ENCODE measurements at places on chromosomes 6 and 20.

DNA sequence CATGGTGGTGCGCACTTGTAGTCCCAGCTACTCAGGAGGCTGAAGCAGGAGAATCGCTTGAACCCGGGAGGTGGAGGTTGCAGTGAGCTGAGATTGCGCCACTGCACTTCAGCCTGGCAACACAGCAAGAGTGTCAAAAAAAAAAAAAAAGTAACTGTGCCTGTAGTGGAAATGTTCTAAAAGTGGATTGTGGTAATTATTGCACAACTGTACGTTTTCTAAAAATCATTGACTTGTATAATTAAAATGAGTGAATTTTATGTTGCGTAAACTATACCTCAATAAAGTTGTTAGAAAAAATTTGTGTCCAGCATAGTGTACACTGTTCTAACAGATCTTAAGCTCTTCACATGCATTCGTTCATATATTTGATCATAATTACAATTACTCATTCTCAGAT lies 5.5 kb downstream of the SEC23B start:
- DNase-seq, result no peak

GRCh38 chr6:150079604-150080003 lies 10.7 kb upstream of the ULBP3 start:
- no peak for DNase-seq

DNA sequence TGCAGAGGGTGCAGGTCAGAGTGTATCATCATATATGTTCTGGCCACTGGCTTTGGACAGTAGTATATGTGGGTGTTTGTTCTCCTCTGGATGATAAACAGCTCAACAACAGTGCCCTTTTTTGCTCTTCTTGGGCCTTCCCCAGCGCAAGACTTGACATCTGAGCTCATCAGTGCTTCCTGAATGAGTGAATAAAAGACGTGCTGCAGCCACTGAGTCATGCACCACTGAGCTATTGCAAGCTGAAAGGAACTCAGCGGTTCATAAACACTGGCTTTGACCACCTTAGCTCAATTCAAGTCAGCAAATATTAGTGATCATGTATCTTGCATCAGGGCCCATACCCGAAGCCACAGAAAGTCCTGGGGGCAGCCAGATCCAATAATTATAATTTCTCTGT lies 105.3 kb upstream of the KCNG1 start:
- DNase-seq, result no peak

DNA sequence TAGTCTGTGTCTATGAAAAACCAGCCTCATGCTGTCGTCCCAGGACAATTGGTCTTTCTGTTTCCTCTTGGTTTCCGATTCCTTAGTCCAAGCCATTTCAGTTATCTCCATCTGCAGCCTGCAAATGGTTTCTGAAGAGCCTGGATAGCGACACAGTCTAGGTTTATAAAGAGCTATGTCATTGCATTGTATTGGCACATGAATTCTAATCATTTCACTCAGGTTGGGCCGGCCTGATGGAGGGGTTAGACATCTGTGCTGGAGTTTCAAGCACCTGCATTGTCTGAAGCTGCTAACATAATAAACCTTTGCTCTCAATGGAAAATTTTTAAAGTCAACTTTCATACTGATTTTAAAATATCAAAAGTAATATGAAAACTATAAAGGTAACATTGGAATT lies 232.6 kb upstream of the MAP3K7 start:
- DNase-seq, result no peak

DNA sequence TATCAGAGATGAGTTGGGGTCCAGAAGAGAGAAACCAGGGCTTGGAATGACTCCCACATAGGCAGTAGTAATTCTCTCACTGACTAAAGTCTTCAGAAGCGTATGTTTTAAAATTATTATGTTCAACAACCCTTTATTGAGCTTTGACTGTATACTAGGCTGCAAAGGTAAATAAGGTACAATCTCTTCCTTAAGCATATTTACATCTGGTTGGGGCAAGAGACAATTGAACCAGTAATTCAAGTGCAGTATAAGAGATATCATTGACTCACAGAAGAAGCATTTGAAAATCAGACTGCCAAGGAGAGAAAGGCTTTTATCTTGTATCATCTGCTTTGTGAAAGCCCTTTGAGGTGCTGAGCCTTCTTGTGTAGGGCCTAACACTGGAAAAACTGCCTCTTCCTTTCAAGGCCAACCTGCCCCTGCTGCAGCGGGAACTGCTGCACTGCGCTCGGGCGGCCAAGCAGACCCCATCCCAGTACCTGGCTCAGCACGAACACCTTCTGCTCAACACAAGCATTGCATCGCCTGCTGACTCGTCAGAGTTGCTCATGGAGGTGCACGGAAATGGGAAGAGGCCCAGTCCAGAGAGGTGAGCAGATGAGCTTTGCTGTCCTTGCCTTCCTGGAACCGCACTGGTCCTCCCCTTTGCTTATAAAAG lies 39.3 kb upstream of the C20orf144 start:
- DNase-seq, result no peak

DNA sequence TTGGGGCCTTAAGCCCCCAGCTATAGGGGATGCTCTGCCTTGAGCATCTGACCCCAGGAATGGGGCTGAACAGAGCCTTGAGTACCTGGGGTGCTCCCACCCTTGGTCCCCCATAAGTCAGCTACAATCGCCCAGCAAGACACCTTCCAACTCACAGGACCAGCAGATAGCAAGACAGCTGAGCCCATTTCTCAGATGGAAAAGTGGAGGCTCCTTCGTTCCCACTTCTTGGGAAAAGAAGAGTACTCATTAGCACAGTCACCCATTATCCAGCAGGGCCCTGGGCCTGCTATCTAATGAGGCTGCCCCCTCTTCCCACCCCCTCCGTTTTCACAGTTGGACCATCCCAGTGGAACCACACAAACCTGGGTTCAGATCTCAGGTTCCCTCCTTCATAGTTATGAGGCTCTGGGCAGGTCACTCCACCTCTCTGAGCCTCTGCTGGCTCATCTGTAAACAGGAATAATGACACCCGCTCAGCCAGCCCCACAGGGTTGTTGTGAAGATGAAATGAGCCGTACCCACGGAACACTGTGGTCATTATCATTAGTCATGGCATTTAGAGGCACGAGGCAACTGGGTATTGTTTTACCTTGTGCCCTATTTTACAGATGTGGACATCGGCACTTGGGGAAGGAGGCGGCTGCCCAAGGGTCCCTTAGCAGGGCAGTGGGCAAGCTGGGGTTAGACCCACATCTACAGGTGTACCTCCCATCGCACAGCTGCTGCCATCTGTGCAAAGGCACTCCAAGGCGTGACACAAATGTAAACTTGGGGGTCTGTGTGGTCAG lies 4.5 kb downstream of the LPIN3 start:
- no peak for DNase-seq

GRCh38 chr20:39538317-39538716 lies 576.2 kb downstream of the DHX35 start:
- DNase-seq, result no peak

DNA sequence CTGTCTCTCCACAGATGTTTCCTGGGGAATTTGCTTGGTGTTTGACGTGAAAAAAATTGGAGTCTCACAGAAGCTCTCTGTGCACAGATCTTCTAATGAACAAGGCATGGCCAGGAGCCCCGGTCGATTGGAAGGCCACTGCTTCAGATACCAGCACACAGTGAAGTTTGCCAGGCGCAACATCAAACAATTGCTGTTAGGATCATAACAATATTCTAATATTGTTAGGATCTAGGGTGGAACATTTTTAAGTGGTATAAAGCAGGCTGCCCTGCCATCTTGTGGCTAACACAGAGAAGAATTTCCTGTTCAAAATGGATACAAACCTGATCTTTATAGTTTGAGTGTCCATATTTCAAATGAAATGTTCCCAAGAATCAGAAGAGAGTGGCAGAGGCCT lies 64.1 kb downstream of the C6orf118 start:
- DNase-seq, result no peak

- DNase-seq, result peak; percentile 3
These were observed 131.2 kb upstream of the CDH4 start for GRCh38 chr20:61120595-61121515.

DNA sequence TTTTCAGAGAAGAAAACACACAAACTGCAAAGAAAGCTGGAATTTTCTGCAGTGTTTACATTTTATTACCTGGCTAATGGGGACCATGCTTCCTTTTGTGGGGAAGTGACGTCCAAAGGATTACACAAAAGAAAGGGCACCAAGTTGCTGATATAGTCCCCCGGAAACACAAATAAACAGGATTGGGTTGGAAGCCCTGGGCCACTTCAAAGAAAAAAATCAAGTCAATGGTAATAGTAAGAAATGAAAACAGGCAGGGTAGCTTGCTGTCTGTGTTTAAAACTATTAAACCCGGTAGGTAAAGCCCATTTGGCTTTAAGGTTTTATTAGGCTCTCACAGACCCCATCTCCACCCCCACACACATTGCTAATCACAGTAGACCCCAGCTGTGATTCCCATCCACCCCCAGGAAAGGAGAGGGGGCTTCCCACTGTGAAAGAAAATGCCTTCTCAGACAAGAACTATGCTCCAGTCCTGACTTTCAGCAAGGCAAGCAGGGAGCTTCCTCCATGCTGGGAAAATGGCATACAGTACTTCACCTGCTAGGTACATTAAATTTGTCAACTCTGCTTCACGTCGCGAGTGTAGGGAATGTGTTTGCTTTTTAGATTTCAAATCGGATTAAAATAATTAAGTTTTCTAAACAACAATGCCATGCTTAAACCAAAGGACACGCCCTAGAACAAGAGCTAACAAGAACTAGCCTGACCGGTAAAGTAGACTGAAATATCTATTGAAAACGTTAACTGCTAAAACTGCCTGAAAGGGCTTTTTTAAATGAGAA lies 1.1 kb downstream of the PERP start:
- no peak for DNase-seq

DNA sequence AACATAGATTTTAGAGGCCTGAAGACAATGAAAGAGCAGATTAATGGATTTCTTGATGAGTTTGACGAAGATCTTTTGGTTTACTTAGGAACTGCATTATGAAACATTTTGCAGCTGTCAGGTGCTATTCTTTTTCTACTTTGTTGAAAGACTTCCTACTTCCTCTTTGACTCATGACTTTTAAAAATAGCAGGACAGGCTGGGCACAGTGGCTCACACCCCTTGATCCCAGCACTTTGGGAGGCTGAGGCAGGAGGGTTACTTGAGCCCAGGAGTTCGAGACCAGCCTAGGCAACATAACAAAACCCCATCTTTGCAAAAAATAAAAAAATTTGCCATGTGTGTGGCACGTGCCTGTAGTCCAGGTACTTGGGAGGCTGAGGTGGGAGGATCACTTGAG lies 52.0 kb downstream of the ITCH start:
- no peak for DNase-seq

- no peak for DNase-seq
These were observed 127.4 kb upstream of the PRL start for GRCh38 chr6:22424196-22424595.

GRCh38 chr6:70379473-70380013 lies 33.8 kb upstream of the FAM135A start:
- no peak for DNase-seq

DNA sequence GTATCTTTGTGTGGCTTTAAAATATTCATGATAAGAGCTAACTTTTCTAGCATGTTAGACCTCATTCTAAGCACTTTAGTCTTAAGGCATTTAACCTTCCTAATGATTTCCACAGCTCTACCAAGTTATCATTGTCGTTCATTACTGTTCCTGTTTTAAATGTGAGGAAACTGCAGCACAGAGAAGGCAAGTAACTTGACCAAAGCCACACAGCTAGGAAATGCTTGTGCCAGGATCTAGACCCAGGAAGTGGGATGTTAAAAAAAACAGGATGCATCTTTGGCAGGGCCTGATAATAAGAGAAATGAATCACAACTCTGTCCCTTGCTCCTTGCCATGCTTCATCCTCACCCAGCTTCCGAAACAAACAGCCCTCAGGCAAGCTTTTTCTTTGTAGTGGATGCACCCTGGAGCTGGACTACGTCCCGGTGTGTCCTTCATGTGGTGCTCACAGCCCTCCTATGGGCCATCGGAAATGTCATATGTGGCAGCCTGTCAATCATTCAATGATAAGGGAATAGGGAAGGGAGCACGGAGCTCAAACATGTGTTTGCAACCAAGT lies 196.9 kb upstream of the RREB1 start:
- no peak for DNase-seq

DNA sequence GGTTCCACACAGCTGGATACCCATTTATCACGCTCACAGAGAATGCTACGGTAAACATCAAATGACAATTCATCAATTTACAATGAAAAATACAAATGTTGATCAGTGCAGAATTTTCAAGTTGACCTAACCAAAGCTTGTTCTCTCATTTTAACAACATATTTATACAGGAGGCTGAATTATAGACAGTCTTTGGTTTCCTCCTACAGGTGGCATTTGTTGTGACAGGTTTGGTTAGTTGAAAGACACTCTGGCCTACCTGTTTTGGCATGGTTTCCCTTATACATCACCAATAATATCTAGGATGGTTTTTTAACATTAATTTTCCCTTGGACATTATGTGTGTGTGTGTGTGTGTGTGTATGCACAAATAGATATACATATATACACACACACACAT lies 642.5 kb upstream of the MMS22L start:
- DNase-seq, result no peak

DNA sequence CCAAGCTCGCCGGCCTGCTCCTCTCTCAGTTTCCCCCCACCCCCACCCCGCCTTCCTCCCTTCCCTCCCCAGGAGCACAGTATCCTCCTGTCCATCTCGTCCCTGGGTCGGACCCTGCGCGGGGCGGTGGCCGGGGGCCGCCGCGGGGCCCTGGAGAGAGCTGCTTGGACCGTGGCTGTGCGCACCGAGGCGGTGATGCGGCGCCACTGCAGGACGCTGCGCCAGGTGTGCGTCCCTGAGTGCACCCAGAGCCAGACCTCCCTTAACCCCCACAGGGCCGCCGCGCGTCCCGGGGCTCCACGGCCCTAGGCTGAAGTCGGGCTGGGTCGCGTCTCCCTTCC lies 2.2 kb downstream of the C20orf204 start:
- DNase-seq, result no peak

- peak; percentile 46 for DNase-seq
These were observed 2.9 kb downstream of the TNNC2 start for GRCh38 chr20:45823949-45824835.

- DNase-seq, result no peak
These were observed 45.6 kb downstream of the LYRM4 start for GRCh38 chr6:5215159-5215558.

GRCh38 chr6:21134356-21134755 lies 459.2 kb upstream of the SOX4 start:
- DNase-seq, result no peak

GRCh38 chr6:167987396-167988153 lies 9.9 kb upstream of the KIF25 start:
- DNase-seq, result no peak

GRCh38 chr20:37901654-37902503 lies 1.0 kb upstream of the VSTM2L start:
- DNase-seq, result no peak

DNA sequence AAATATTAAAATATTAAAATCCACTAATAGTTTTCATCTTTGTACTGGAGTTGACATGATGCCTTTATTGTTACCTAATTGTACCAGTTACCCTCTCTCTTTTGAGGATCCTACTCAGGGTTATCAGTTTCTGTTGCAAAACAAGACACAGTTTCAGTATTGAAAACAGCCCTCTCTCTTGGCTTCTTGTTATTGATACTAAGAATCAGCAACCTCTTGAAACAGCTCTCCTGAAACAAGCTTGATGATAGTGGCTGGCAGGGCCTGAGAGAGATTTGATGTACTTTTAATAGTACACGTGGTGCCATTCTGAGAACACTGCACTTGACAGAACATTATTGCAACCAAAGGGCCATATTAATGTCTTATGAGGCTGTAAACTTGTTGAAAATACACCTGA lies 64.9 kb upstream of the MEI4 start:
- no peak for DNase-seq

Data from activated CD4-positive, alpha-beta T cell treated with anti-CD3 and anti-CD28 coated beads, Interleukin-2, amount 50 U/mL, for 1 hour (primary cell).